ENCODE measurements at places on chromosomes 11 and 22. TPM values are rescaled to one million over a fixed set of nuclear protein-coding genes. Genes with fewer than 3 reads are reported as not detected.

Gene MS4A3
- polyA plus RNA-seq = 0.11 TPM

Gene ANO1
- 6.1 TPM for polyA plus RNA-seq

Gene OR5B21
- not detected for polyA plus RNA-seq

Gene BDNF
- polyA plus RNA-seq = 0.93 TPM

Gene MMP8
- polyA plus RNA-seq = not detected

Gene MYBPC3
- 1,204 TPM for polyA plus RNA-seq

Gene EFCAB6
- 0.65 TPM for polyA plus RNA-seq

Gene CD3D
- 0.55 TPM for polyA plus RNA-seq

Gene SMC1B
- not detected for polyA plus RNA-seq
